ENCODE measurements at places on chromosomes 5 and 9.

DNA sequence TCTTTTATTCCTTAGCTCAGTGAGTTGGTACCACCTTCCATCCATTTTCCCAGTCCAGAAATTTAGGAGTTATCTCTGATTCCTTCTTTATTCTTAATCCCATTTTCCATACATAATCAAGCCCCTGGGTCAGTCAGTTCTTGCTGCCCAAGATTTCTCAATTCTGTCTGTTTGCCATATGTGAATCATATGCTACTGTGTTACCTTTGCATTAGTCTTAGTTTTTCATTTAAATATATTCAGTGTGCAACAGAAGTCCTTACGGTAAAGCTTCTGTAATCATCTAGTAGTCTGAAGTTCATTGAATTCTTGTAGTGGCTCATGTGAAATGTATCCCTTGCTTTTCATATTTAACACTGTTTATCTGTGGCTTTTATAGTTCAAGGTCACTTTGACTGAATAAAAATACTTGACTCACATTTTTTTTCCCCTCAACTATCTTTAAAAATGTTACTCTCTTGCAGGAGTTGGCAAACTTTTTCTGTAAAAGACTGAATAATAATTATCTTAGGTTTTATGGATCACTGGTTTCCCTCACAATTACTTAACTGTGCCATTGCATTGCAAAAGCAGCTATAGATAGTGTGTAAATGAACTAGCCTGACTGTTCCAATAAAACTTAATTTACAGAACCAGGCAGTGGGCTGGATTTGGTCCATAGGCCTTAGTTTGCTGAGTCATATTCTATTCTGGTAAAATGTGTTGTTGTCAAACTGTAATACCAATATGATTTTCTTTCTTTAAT, 6.9 kb downstream of the KIAA1958 start:
- no peak for DNase-seq

DNA sequence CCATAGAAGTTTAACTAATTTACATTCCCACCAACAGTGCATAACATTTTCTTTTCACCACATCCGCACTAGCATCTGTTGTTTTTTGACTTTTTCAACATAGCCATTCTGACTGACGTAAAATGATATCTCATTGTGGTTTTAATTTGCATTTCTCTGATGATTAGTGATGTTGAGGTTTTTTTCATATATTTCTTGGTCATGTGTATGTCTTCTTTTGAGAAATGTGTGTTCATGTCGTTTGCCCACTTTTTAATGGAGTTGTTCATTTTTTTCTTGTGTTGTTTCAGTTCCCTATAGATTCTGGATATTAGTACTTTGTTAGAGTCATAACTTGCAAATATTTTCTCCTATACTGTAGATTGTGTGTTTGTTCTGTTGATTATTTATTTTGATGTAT, 163.4 kb downstream of the FER start:
- DNase-seq = no peak

GRCh38 chr9:109139851-109140250, 20.1 kb upstream of the TMEM245 start:
- DNase-seq = no peak

DNA sequence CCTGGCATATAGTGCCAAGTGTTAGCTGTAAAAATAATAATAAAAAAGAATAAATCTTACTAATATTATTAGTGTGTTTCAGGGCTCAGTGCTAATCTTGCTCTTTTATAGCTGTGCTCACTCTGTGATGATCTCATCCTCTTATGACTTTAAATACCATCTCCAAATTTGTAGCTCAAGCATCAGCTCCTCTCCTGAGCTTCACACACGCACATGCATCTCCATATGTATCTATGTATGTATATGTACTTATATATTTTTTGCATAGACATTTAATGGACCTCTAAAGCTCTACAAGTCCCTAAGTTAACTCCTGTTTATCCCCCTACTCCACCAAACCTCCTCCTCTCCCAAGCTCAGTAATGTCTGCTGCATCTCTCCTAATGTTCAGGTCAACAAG, 170.8 kb upstream of the NR3C1 start:
- no peak for DNase-seq

GRCh38 chr9:108511307-108511706, 344.5 kb downstream of the ACTL7B start:
- no peak for DNase-seq

- DNase-seq = no peak
Observed at GRCh38 chr9:126205845-126206498, 120.7 kb upstream of the MVB12B start.

DNA sequence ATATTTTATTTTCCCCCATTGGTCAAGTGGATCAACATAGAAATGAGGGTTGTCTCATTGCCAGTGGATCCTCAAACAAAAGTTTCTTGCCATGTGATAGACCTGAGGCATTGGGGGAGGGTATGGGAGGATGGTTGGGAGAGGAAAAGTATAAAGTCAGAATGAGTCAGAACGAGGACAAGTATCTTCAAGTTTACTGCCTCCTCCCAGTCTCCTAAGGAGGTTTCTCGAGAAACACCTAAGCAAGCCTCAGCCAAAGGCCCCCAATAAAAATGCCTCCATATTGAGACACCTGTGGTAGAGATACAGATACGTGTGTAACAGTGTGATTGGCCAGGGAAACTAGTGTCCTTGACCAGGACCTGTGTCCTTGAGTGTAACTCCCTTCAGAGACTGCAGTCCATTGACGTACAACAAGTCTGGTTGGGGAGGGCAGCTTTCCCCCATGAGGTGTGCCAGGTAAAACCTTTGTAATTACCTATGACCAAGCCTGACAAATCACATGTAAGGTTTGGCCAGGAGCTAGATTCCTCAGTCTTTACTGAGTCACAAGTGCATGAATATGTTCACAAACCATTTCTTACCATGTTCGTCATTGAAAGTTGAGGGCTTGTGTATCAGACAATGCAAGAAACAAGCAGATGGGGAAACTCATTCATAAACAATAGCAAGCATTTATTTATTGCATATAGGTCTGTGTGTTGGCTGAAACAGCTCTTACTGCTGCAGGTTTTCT, 198.6 kb upstream of the SH3GL2 start:
- DNase-seq = no peak

DNA sequence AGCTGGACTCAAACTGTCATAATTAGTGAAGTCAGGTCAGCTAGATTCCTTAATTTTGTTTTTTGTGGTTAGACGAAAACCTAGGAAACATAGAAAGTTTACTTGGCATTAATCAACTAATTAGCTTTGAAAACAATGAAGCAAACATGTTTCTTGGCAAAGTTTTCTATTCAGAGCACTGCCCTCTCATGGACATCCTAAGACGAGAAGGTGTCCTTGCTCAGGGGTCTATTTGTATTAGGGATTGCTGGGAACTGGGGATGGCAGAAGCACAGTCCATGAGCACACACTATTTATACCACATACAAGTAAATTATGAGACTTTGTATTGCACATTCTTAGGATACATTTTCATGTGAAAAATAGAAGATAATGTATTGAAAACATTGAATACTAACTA, 49.7 kb downstream of the POC5 start:
- no peak for DNase-seq

DNA sequence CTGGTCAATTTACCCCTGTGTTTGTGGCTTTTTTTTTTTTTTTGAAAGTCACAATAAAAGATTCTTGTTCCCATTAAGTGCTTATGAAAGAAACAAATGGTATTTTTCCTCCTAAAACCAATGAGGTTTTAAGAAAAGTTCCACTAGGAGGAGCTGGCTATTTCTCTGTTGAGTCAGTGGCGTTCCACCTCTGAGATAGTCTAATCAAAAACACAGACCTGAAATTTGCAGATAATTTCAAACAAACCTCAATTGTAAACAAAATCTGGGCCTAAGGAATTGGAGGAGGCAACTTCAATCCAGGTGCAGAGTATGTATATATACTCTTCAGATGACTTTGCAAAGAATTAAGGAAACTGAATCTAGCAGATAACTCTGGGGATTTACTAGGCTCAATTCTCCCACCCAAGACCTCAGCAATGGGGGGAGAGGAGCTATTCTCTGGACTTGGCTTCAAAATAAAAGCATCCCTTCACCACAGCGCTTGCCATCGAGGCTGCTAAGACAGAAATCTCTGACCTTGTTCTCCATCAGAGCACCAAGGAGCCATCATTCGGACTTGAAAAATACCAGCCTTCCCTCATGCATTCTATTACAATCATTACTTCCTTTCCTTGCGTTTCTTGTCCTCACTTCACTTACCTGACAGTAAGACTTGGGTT, 52.4 kb downstream of the FANCC start:
- DNase-seq = no peak

DNA sequence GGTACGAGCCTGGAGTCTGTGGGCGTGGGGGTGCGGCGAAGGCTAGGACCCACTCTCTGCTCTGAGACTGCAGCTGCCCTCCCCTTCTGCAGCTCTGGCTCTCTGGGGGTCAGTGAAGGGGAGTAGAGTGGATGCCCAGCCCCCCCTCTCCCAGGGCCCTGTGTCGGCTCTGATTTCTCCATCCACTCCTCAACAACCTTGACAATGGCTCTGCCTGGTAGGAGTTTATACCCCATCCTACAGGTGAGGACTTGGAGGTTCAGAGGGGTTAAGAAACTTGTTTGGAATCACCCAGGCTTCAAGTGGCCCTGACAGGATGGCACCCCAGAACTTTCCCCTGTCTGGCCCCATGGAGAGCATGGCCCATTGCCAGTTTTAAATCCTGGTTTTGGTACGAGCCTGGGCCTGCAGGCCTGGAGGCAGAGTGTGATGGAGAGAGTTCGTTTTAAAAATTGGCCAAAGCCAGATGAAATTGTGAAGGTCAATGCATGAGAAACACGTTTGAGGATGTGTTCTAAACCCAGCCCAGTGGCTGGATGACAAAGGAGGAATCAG, 22.3 kb downstream of the NCS1 start:
- peak; percentile 35 for DNase-seq

GRCh38 chr5:140344683-140345423, 1.6 kb downstream of the HBEGF start:
- no peak for DNase-seq

- DNase-seq = no peak
Observed at GRCh38 chr9:124218987-124219461, 38.7 kb upstream of the NEK6 start.

Data from NCI-H1092 treated with DMSO at 0.1 percent for 48 hours (cell line).